ENCODE measurements at places on chromosomes 7 and 10.

GRCh38 chr10:91242940-91243339 lies 22.5 kb downstream of the PCGF5 start:
- no peak for DNase-seq

GRCh38 chr7:121634356-121634755 lies 238.2 kb upstream of the FAM3C start:
- DNase-seq, result no peak

DNA sequence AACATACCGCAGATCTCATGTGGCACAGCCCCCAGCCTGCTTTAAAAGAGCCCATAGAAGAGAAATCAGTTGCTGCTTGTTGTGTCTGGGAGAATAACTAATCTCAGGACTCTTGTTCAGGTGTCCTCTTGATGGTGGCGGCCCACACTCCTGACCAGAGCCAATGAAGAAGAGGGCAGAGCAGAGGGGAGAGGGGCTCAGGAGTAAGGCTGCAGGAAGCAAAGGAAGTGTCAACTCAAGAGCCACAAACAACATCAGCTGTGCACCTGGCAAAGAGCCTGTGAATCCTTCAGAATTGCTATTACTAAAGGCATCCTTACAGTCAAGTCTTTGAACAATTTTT lies 59.8 kb upstream of the PTN start:
- DNase-seq, result no peak

- DNase-seq, result no peak
These were observed 94.0 kb upstream of the TARP start for GRCh38 chr7:38367301-38367890.

Data from D721Med (cell line).